ENCODE measurements at places on chromosomes 13 and 19.

DNA sequence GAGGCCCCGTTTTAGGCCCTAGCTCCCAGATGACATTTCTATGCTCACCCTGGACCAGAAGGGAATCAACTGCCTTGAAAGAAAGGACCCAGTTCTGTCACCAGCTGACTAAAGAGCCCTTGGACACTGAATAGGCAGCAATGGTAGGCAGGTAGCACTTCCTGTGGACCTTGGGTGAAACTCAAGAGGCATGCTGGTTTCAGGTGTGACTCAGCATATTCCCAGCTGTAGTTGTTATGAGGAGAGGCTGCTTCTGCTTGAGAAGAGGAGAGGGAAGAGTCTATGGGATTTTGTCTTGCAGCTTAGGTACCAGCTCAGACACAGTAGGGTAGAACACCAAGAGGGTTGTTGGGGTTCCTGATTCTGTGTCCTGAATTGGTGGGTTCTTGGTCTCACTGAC, 37.9 kb upstream of the HTR2A start:
- no peak for DNase-seq

GRCh38 chr13:33545492-33545891, 259.9 kb upstream of the STARD13 start:
- DNase-seq = no peak

DNA sequence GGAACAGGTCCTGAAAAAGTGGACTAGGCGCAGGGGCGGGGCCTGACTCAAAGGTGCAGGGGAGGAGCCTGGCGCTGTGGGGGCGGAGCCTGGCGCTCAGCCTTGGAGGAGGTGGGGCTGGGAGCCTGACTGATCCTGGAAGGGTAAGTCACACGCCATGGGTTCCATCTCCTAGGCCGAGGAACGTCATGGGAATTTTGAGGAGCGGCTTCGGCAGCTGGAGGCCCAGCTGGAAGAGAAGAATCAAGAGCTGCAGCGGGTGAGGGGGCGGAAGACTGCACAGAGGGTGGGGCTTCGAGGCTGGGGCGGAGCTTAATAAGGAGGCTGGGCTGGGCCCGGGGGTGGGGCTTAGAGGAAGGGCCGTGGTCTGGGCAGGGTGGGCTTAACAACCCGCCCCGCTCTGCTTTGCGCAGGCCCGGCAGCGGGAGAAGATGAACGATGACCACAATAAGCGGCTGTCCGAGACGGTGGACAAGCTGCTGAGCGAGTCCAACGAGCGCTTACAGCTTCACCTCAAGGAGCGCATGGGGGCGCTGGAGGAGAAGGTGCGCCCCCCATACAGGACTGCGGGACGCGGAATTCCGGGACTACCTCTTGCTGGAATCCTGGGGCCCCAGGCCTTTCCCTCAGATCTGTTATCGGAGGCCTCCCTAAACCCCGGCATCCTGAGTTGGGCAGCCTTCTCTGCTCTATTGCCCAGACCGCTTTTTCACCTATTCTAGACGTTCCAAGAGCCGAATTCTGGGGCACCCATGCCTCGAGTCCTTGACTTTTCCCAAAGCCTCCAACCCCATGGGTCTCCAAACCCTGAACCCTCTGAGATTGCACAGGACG, 14.5 kb downstream of the PPFIA3 start:
- DNase-seq = no peak

DNA sequence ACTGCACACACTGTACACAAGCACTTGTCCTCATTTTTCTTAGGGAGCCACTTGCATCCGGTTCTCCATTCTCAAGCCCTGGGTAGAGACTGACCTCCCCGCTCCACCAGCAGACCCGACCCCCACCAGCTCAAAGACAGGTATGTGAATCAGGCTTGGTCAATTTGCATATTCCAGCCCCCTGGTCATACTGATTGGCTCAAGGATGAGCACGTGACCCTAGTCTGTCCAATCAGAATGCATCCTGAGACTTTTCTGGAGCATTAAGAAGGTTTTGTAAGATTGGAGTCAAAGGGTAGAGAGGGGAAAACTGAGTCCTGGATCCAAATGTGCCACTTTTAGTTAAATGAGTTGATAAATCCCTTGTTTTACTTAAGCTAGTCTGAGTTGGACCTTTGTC, 34.1 kb downstream of the NOTCH3 start:
- no peak for DNase-seq

DNA sequence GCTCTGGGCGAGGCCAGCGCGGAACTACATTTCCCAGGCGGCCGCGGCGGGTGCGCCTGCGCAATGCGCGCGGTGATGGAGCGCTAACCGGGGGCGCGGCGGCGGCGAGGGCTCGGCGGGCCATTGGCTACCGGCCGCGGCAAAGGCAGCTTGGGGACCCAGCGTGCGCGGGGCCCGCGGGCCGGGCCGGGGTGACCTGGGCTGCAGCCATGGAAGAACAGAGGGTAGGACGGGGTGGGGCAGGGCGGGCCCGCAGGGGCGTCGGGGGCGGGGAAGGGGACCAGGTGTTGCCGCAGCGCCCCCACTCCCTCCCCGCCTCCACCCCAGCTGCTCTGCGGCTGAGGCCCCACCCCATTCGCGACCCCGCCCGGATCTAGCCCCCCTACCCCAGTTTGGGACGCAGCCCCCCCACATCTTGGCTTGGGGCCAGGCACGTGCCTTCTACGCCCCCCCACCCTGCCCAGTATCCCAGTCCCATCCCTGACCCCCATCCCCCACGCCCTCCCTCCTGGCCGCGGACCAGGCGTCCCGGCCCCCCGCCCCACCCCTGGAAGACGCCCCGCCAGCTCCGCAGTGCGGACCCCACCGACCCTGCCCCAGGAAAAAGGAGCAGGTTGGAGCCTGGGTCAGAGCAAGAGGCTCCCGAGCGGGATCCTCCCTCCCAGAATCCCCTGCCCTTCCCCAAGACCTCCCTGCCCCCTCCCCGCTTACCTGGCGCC, at the start of gene FSD1:
FSD1 (plus strand) TSS at position 61 of the 719 bp plus-strand sequence; CDS start at position 210, 149 bp downstream.
- DNase-seq = no peak

- DNase-seq = no peak
These were observed 3.8 kb upstream of the MYPOP start for GRCh38 chr19:45906221-45906620.

- DNase-seq = no peak
These were observed 8.1 kb upstream of the C5AR2 start for GRCh38 chr19:47323872-47324271.

DNA sequence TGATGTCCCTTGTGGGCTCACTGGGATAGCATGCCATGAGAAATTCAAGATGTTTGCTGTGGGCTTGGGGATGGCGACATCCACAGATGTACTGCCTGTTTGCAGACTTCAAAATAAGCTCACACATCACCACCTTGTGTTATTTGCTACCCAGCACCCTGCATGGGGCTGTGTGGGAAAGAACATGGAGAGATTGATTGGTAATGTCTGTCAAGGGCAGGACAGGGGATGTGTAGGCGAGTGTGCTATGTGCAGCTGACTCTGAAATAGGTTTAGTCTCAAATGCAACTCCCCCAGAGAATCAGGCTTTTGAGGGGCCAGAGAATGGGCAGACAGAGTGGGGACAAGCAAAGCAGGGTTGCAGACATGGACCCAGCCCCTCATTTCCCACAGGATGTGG, 24.7 kb downstream of the PNPLA6 start:
- DNase-seq = no peak

GRCh38 chr13:36030670-36031331, 100.4 kb downstream of the DCLK1 start:
- no peak for DNase-seq

- no peak for DNase-seq
These were observed 191.0 kb upstream of the HTR2A start for GRCh38 chr13:47087841-47088240.

DNA sequence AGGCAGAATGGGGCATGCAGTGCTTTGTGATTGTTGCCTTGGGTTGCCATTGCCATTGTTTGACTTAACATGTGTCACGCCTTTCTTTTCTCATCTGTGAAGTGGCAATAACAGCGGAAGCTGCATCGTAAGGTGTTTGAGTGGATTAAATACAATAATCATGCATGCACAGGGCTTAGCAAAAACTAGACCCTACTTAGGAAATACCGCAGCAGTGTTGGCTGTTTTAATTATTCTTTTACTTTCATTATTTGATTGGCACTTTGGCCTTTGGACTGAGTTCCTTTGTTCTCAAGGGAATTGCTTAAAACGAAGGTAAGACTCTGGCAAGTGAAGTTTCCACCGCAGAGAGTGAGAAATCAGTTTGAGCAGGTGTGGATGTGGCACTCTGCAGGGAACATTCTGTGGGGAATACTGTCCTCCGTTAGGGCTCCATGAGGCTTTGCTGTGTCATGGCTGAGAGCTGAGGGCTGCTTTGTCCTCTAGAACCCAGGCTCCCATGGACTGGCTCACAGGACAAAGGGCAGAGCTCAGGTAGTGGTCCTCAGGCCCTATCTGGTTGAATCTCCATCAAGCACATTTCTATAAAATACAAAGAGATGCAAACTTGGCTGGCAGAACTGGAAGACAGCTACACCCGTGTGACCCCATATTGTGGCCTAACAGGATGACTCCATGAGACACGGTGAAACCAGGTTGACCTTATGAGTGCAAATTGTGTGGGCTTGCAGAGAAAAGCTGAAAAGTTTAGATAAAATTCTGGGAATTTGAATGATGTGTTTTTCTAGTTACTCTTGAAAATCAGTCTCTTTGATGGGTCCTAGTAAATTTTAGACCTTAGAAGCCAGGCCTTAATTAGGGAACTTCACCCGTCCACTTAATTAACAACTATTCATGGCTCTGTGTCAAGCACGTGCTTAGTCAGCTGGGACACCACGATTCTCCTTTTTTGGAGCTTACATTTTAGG, 407.2 kb downstream of the KCNRG start:
- DNase-seq = no peak

DNA sequence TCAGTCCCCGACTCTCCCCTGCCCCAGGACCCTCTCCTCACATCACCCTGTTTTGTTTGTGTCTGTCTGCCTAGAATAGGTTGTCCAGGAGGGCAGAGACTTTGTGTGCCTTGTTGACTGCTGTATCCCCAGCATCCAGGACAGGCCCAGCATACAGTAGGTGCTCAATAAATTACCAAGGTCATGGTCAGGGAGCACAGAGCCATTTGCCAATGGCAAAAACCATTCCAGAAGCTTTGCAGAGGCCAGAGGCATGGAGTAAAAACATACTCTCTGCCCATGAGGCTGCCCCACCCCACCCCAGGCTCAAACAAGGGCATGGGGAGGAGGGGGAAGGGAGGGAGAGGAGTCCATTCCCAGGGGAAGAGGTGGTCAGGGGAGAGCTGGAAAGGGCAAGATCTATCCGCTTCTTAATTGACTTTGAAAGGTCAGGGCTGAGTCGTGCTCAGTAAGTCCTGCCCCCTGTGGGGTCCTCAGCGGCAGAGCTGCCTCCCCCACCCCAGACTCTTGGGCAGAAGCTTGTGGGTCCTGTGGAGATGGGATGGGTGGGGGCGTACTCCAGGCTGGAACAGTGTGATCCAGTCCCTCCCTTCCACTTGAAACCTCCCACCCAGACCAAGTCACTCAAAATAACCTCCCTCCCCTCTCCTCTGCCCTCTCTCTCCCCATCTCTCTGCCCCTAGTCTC, 4.4 kb downstream of the GPR4 start:
- DNase-seq = no peak

DNA sequence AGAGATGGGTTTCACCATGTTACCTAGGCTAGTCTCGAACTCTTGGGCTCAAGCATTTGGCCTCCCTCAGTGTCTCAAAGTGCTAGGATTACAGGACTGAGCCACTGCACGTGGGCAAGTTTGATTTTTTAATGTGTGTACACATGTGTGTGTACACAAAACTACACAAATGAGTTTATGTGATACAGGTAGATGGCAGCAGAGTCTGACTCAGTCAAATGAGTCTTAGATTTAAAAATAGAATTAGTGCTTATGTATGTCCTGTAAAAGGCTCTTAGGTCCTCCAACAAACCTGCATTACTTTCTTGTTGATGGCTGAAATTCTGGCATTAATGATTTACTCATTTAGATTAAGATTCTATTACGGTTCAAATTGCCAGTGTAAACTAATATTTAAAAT, 293.7 kb downstream of the PCDH17 start:
- DNase-seq = no peak

DNA sequence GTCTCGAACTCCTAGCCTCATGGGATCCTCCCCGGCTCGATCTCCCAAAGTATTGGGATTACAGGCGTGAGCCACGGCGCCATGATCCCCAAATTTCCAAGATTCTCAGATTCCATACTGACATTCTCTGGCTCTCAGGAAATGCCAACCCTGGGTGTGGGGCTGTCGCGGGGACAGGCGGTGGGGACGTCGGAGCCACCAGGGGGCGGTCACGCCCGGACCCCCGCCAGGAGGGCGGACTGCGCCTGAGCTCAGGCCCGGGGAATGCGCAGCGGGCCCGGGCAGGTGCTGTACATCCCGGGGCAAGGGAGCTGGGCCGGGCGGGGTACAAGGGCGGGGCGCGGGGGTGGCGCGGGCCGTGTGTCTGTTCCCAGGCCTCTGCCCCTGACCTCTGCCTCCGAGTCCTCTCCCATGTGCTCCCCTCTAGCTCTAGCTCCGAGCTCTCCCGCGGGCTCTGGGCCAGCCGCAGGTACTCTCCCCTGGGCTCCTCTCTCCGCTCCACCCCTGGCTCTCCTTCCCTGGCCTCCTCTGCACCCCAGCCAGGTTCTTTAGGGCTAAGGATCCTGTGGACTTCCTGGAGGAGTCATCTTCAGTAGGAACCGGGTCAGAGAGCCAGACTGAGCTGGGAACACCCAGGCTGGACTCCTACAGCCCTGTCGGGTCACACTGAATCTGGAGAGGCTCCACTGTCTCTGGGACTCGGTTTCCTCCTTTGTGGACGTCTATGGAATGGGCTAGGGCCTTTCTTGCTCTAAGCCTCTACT, 2.4 kb downstream of the PPP1R13L start:
- no peak for DNase-seq

DNA sequence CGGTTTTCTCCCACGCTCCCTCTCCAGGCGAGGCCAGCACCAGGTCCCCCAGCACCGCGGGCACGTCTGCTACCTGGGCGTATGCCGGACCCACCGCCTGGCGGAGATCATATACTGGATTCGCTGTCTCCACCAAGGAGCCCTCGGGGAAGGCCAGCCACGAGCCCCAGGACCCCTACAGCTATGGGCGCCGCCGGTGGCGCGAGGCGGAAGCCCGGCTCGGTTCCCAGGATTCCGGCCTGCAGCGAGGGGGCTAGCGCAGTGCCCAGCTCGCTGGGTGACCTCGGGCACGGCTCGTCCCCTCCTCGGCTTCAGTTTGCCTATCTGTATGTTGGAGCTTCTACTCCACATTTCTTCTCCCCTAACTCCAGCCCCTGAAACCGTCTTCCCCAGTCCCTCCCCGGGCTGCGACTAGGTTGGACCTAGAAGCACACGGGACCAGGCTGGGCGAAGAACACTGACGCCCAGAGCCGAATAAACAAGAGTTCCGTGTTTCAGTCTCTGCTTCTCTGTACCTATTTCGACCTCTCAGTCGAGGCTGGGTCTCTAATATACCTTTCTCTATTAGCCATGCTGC, 749 bp upstream of the CPT1C start:
- DNase-seq = no peak

All from MV-4-11 (cell line).